Fibroblast of mammary gland (primary cell): ENCODE measurements at places on chromosomes 11 and 22.

GRCh38 chr11:13465909-13466371, 2.9 kb upstream of the BTBD10 start:
- peak; percentile 61 for DNase-seq

- peak; percentile 34 for DNase-seq
Measured at GRCh38 chr11:45145379-45146071, 914 bp upstream of the PRDM11 start.

DNA sequence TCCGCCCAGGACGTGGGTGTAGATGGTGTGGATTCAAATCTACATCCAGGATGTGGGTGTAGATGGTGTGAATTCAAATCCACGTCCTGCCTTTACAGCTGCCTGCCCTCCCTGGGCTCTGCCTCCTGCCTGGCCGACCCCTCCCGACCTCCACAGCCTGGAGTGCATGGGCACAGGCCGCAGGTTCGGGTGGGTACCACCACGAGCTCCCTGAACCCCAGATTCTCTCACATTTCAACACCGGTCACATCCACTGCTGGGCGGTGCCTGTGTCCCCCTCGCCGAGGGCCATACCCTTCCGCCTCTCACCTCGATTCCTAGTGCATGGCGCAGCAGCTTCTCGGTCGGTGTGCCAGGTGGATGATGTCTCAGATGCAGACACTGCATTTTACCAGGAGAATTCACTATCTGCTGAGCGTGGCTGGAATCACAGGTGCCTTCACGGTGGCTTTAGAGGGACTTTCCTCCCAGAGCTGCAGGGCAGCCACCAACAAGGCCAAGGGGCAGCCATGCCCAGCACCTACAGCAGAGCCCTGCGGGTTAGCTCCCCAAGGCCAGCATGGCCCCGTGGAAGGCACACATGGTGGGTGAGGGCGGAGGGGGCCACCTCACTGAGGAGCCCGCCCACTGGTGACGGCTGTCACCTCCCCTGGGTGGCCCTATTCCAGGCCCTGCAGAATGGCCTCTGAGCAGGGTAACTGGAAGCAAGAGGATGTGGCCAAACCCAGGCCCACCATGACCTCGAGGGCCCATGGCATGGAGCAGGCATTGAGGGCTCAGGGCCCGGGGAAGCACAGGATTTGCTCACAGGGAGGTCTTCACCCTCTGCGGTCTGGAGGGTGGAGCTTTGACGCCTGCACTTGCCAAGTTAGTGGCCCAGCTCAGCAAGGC, 638.5 kb downstream of the TBC1D22A start:
- no peak for DNase-seq

- no peak for DNase-seq
Measured at GRCh38 chr11:118979434-118979833, 7.9 kb downstream of the FOXR1 start.

- no peak for DNase-seq
Measured at GRCh38 chr11:47264119-47264518, 5.8 kb upstream of the MADD start.

DNA sequence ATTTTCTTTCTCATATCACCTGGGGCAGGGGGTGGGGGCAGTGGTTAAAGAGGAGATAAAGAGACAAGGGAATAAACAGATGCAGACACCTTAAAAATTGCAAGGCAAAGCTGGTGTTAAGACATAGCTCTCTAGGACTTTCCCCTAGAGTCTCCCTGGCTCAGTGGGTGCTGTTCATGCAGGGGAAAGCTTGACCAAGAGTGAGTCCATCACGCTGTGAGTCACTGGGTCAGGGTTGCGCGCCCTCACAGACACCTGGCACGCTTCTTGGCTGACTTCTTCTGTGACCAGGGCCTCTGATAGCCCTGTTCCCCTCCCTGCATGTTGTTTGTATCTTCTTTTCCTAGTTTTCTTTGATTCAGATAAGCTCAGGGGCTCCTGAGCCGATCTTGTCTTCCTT, 31.9 kb downstream of the COMMD9 start:
- peak; percentile 62 for DNase-seq

GRCh38 chr11:113112307-113112706, 151.1 kb downstream of the NCAM1 start:
- no peak for DNase-seq

- no peak for DNase-seq
Measured at GRCh38 chr22:44407987-44408828, 89.8 kb downstream of the RTL6 start.

GRCh38 chr11:67118181-67118766, 789 bp upstream of the KDM2A start:
- no peak for DNase-seq

- DNase-seq: no peak
Measured at GRCh38 chr22:26570115-26570514, 19.8 kb downstream of the TPST2 start.

GRCh38 chr22:43014316-43014868, 557 bp downstream of the PACSIN2 start:
- DNase-seq: no peak

DNA sequence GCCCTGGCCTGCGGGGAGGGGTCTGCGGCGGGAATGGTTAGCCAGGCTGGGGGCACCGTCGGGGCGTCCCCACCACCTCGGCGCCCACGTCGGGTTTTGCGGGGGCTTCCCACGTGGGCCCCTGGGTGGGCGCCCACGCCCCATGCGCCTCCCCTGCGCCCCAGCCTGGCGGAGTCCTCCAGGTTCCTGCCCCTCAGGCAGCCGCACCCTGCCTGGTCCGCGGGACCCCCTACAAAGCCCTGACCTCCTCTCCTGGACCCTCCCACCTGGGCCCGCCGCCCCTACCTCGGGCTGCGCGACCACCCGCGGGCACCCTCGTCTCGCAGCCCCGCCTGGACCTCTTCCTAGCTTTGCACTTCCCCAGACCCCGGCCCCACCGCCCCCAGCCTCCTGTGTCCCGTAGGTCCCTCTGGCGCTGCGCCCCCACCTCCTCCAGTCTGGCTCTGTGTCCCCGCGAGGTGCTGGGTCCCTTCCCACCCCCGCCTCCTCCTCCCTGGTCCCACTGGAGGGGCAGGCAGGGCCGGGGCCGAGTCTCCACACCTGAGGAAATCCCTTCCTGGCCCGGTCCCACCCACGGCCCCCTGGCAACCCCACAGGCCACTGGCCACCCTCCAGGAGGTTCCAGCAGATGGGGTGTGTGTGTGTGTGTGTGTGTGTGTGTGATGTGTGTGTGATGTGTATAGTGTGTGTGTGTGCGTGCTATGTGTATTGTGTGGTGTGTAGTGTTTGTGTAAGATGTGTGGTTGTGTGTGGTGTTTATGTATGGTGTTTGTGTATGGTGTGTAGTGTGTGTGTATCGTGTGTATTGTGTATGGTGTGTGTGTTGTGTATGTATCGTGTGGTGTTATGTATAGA, 11.8 kb downstream of the PIM3 start:
- no peak for DNase-seq

- no peak for DNase-seq
Measured at GRCh38 chr11:47391711-47392432, 13.5 kb upstream of the SPI1 start.

- DNase-seq: no peak
Measured at GRCh38 chr22:23833017-23833751, 5.6 kb downstream of the DERL3 start.

- no peak for DNase-seq
Measured at GRCh38 chr22:21920341-21921183, 32.1 kb downstream of the PPM1F start.

- no peak for DNase-seq
Measured at GRCh38 chr11:79390477-79390876, 50.4 kb downstream of the TENM4 start.

- no peak for DNase-seq
Measured at GRCh38 chr22:26567610-26568009, 22.3 kb downstream of the TPST2 start.

DNA sequence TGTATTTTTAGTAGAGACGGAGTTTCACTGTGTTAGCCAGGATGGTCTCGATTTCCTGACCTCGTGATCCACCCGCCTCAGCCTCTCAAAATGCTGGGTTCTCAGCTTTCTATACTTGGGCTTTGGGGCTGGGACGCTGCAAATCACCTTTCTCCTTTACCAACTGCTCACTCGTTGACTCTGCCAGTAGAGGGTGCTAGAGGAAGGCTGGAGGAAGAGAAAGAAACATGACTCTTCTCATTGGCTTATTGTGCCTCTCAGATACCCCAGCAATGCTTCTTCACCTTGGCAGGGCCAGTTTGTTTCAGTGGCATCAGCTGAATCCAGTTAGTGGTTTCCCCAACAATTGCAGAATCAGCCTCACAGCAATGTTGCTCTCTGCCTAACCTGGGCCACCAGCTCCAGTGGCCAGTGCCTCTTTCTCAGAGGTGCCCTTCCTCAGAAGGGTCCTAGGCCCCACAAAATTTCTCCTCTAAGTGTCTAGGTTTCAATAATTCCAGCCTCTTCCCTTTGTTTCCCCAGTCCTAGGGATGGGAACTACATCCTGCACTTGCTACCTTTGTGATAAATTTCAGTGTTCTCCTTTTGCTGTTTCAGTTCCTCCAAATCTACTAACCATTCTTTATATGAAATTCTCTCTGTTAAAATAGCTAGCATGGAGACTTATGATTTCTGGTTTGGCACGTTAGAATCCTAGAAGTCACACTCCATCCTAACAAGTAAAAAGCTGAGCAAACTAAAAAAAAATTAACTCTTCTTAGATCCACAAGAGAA, 71.5 kb upstream of the VSTM5 start:
- DNase-seq: peak; percentile 70

GRCh38 chr22:30361916-30362650, 5.3 kb downstream of the CCDC157 start:
- no peak for DNase-seq

DNA sequence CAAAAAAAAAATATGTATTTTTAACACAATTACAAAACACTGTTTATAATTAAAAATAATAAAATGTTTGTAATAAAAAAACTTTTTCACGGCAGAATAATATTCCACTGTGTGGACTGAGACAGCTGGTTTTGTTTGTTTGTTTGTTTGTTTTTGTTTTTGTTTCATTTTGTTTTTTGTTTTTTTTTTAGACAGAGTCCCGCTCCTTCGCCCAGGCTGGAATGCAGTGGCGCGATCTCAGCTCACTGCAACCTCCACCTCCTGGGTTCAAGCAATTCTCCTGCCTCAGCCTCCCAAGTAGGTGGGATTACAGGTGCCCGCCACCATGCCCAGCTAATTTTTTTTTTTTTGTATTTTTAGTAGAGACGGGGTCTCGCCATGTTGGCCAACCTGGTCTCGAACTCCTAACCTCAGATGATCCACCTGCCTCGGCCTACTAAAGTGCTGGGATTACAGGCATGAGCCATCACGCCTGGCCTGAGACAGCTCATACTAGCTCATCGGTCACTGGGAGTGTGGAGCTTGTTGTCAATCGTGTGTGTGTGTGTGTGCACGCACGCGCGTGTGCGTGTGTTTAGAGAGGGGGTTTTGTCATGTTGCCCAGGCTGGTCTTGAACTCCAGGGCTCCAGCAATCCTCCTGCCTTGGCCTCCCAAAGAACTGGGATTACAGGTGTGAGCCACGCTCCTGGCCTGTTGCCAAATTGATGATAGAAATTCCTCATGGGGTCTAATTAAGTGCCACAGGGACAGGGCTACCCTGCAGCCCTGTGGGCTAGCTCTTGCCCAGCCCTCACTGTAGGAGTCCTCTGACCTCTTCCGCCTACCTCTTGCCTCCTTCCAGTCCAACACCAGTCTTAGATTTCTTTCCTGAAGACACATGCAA, 7.2 kb upstream of the AIFM3 start:
- DNase-seq: no peak

DNA sequence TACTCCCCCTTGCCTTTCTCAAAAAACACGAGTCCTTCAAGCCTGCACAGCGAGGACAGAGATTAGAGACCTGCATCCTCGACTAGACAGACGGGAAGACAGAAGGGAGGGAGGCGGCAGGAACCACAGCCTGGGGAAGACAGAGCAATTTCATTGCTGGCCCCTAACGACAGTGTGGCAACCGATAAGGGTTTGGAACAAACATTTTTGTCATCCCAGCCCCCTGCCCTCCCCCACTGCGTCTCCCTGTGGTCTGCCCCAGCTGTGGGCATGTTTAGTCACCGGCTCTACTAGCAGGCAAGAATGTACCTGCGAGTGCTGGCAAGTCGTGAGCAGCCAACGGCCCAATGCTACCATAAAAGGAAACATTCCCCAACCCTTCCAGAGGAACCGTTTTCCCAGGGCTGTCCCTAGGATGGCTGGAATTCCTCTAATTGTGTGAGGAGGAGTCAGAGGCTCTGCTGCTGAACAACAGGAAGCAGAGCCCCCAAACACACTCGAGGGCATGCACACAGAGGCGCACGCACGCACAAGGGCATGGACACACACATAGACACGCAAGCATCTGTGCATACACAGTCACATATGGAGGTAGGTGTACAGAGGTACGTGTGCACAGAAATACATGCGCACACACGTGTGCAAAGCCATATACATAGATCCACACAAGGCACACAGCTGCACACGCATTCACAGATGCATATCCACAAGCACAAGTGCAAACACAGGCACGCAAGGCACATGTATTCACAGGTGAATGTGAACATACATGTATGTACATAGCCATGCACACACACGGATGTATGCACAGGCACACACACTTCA, 58.3 kb downstream of the MYH9 start:
- DNase-seq: peak; percentile 79

- no peak for DNase-seq
Measured at GRCh38 chr11:102197670-102198139, 87.5 kb downstream of the YAP1 start.

- peak; percentile 89 for DNase-seq
Measured at GRCh38 chr11:46554213-46555147, 39.3 kb downstream of the AMBRA1 start.

DNA sequence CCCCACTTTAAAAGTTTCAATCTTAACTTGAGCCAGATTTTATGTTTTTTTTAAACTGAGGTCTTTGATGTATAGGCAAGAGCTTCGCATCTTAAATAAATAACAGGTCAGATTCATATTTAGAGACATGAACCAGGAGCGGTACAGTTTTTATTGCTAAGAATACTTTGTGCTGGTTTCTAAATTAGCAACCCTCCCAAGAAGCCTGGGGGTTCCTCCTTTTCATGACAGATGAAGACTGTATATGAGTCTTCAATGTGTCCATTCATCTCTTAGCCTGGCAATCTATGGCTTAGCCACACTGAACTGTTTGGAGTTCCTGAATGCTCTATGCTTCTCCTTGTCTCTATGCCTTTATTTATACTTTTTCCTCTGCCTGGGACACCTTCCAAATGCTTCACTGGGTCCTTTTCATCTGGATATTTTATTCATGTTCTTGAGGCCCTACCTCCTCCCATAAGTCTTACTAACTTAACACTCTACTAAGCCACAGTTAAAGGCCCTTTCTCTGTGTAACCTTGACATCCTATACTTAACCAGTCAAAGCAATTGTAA, 338.6 kb downstream of the INSC start:
- no peak for DNase-seq

- DNase-seq: no peak
Measured at GRCh38 chr22:49690454-49690853, 137.2 kb downstream of the BRD1 start.

GRCh38 chr22:43434928-43435311, 23.1 kb downstream of the MPPED1 start:
- no peak for DNase-seq
